ENCODE measurements at places on chromosomes 13 and 19. TPM values are rescaled to one million over a fixed set of nuclear protein-coding genes. Genes with fewer than 3 reads are reported as not detected.

- H3K27me3 ChIP-seq: no peaks in the 10 kb centered on the region
- H3K4me1 ChIP-seq: no peaks in the 10 kb centered on the region
- no peaks in the 10 kb centered on the region for H3K36me3 ChIP-seq
These were observed 550.1 kb downstream of the DACH1 start for GRCh38 chr13:71316792-71317363.

DNA sequence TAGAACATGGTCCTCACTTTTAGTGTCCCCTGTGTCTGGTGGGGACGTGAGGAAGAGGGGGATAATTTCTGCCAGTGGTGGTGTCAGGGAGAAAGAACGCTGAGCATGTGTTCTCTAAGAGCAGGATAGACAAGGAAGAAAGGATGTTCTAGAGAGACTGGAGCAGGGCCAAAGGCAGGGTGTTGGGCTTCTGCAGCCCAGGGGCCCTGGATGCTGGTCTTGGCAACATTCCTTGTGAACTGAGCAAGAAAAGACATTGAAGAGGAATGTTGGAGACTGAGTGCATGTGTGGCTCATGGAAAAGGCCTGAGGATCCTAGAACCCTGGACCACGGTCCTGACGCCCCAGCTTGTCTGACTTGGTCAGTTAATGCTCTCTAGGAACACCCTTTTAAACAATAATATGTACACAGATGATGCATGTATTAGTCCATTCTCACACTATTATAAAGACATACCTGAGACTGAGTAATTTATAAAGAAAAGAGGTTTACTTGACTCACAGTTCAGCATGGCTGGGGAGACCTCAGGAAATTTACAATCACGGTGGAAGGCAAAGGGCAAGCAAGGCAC lies 33.6 kb upstream of the SLC10A2 start:
- no peak for DNase-seq
- no peak overlapping the region for H3K4me3 ChIP-seq
- H3K4me1 ChIP-seq: no peaks in the 10 kb centered on the region
- H3K27ac ChIP-seq: no peak overlapping the region
- no peaks in the 10 kb centered on the region for H3K27me3 ChIP-seq

DNA sequence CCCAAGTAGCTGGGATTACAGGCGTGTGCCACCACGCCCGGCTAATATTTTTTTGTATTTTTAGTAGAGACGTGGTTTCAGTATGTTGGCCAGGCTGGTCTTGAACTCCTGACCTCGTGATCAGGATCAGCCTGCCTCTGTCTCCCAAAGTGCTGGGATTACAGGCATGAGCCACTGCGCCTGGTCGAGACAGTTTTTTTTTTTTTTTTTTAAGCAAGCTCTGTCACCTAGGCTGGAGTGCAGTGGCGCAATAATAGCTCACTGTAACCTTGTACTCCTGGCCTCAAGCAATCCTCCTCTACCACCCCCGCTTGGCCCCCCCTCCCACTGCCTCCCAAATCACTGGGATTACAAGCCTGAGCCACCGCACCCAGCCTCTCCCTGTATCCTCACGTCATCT lies 6.4 kb upstream of the MAP2K7 start:
- peak overlapping the region; percentile 11 for H3K27ac ChIP-seq
- H3K27me3 ChIP-seq: no peaks in the 10 kb centered on the region
- peaks cover 42% of the 10 kb centered on the region for H3K4me1 ChIP-seq
- DNase-seq: no peak

ALG5 gene
- 20.6 TPM for total RNA-seq
